GOT3 (cell line): ENCODE measurements at places on chromosomes 3 and 15.

GRCh38 chr15:28123408-28124023, 24.4 kb upstream of the OCA2 start:
- DNase-seq = no peak

DNA sequence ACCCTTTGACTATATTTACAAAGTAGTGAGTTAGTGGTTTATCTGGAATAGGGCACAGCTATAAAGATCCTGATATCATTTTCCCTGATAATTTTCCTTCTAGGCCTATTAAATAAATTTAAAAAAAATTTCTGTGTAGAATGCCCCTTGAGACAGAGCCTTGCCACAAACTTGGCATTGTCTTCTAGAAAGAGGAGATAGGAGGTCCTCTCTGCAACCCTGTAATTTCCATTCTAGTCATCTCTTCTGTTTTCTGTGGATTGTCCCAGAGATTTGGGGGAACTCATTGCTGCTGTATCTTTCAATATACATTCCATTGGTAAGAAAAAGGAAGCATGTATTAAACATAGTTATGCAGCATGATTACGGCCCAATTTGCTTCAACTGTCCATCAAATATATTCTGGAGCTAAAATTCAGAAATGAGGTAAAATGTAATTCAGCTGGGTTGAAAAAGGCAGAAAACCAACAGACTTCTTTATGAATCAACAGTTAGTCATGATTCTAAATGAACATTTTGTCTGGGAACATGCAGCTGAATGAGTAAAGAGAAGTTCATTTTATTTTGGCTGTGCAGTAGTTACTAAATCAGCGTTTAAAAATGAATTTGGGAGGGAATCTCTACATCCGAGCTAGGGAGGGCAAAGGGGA, 401.1 kb downstream of the NAALADL2 start:
- DNase-seq = no peak

DNA sequence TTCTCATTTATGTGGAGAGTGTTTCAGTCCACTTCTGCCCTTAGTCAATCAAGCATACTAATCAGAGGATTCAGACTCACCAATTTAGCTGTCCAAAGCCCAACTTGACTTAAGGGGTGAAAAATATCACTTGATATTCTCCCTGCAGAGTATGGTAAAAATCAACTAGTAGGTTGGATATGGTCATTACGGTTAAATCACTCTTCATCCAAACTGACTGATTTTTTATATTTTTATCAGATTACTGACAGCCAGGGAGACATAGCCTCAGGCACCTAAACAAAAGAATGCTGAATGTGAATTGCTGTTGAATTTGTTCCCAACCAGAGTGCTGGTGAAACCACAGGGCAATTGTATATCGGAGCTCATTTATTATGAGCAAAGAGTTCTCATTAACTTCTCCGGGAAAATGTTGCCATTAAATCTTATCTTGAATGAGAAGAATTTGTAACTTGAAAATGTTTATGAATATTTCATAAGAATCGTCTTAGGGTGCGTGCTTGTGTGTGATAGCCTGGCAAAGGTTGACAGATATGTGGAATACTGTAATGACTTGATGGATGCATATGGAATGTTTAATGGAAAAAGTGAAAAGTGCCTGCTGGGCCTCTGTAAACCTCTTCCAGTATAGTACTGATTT, 411.2 kb downstream of the NAALADL2 start:
- DNase-seq = no peak

- no peak for DNase-seq
Measured at GRCh38 chr15:38705436-38706219, 141.0 kb upstream of the RASGRP1 start.

DNA sequence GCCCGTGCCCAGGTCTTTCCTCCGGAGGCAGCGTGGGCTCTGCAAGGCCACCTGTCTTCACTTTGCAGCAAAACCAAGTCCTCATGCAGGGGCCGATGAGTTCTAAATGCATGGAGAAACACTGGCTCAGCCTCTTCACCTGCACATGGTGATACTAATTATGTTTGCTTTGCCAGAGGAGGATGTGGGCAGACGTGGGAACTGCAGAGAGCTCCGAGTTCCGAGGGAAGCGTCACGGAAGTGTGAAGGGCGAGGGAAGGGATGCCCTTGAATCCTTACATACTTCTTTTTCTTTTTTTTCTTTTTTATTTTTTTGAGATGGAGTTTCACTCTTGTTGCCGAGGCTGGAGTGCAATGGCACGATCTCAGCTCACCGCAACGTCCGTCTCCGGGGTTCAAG, 74.8 kb downstream of the GABRG3 start:
- DNase-seq = no peak

DNA sequence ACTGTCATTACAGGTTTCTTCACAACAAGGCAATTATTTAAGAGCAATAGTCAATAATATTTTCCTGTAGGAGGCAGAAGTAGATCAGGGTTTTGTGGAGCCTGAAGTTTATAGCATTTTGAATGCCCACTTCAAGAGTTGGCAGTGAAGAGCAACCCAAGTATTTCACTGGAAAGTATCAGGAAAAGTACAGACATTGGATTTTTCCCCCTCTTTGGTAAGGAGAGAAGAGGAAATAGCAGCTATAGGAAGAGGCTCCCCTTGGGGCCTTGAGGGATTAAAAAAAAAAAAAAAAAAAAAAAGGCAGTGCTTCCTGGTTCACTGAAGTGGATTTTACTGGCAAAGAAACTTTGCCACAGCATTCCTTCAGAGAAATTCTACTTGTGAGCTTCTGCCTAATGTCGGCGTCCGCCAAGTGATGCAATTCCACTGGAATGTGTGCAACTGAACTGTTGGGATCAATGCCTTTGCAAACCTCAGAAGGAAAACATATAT, 5.7 kb upstream of the CNTN6 start:
- DNase-seq = no peak

DNA sequence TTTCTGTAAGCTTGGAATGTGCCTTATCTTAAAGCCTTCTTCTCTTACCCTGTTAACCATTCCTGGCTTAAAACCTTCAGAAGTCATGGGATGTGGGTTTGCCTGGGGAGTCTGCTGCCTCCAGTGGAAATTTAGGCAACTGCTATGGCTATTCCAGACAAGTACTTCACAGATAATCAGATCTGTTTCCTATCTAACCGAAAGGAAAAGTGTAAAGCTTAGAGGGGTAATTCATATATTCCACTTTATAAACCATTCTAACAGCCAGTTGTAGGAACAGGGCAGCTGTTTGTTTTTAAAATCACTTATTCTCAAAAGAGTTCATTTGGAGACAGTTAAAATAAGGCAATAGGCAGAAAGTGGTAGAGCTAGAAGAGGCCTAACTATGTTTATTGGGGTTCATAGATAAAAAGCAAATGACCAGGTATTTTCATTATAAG, 219.9 kb downstream of the TCF12 start:
- DNase-seq = no peak

- DNase-seq = no peak
Measured at GRCh38 chr15:78564743-78565096, 600 bp upstream of the CHRNA5 start.

DNA sequence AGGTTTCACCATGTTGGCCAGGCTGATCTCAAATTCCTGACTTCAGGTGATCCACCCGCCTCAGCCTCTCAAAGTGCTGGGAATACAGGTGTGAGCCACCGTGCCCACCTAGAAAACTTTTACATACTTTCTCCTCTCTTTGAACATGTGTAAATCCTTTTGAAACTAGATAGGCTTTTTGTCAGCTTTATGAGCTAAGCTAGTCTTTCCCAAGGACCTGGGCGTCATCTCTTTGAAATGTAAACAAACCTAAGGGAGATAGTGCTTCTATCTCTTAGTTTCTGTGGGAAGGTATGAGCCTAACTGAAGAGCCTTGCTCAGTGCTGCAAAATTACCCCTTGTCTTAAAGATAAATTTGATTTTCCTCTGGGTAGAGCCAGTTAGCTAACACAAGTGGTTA, 4.8 kb downstream of the CX3CR1 start:
- DNase-seq = no peak

- DNase-seq = no peak
Measured at GRCh38 chr3:34381243-34381642, 582.8 kb downstream of the PDCD6IP start.

DNA sequence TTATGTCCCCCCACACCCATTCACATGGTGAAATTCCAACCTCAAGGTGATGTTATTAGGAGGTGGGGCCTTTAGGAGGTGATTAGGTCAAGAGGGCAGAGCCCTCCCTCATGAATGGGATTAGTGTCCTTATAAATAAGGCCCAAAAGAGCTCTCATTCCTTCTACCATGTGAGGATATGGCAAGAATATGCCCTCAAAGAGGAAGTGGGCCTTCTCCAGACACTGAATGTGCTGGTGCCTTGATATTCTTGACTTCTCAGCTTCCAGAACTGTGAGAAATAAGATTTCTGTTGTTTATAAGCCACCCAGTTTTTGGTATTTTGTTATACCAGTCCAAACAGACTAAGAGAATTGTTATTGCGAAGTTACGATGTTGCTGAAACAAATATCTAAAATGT, 94.4 kb downstream of the ANKRD28 start:
- DNase-seq = no peak

DNA sequence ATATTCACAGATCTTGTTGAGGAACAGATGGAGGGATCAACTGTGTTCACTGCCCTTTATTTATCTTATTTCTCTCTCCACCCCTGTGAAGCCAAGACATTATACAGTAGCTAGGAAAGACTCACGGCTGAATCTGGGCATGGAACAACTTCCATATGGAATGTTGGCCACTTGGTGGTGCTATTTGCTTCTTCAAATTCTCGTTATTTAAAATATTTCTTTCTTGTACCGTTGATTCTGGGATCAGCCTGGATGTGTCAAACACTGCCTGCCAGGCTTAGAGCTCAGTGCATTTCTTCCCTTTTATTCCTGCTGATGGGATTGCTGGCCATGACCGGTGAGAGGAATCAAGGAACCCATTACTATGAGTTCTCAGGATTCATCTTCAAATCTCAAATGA, 17.5 kb upstream of the GASK1A start:
- no peak for DNase-seq

- no peak for DNase-seq
Measured at GRCh38 chr15:96126859-96127258, 203.6 kb upstream of the NR2F2 start.

DNA sequence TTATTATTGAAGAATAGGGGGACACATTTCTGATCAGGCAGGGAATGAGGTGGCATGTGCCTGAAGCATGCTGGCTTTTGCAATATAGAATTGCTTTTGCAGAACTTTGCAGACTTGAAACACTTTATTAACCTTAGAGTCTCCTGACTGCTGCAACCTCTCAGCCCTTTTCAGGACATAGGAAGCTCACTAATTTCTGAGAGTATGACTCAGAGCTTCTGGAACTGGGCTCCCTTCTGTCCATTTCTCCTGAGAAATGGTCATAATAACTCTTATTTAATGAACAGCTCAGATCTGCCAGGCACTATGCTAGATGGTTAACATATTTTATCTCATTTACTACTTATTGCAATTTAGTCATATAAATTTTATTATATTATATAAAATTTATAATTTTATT, 38.6 kb upstream of the DGKG start:
- no peak for DNase-seq

DNA sequence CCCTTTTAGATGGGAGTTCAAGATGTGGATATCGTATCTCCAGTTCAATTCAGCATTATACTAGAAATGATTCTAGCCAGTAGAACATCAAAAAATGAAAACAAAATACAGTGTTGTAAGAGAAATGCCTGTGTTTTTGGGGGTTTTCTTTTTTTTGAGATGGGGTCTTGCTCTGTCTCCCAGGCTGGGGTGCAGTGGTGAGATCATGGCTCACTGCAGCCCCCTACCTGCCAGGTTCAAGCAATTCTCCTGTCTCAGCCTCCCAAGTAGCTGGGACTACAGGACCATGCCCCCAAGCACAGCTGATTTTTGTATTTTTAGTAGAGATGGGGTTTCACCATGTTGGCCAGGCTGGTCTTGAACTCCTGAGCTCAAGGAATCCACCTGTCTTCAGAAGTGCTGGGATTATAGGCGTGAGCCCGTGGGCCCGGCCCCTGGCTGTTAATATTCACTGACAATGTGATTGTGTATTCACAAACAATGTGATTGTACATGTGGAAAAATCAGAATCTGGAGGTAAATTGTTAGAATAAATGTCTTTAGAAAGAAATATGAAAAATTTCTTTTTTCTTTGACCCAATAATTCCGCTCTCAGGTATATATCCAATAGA, 59.0 kb downstream of the ARIH1 start:
- DNase-seq = no peak

DNA sequence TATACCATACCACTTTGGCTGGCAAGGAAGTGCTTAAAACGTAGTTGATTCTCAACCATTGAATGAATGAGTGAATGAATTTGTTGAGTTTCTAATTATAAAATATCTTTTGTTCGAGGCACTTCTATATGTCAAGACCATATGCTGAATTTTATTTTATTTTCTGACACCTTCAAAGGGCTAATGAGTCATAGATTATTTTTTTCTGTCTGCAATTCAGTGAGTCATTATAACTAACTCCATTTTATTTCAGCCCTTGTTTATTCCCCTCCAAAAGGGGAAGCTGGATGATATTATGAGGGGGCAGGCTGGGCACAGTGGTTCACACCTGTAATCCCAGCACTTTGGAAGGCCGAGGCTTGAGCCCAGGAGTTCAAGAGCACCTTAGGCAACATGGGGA, 142.4 kb downstream of the P2RY1 start:
- no peak for DNase-seq

- no peak for DNase-seq
Measured at GRCh38 chr3:141793476-141794260, 30.5 kb downstream of the GRK7 start.

DNA sequence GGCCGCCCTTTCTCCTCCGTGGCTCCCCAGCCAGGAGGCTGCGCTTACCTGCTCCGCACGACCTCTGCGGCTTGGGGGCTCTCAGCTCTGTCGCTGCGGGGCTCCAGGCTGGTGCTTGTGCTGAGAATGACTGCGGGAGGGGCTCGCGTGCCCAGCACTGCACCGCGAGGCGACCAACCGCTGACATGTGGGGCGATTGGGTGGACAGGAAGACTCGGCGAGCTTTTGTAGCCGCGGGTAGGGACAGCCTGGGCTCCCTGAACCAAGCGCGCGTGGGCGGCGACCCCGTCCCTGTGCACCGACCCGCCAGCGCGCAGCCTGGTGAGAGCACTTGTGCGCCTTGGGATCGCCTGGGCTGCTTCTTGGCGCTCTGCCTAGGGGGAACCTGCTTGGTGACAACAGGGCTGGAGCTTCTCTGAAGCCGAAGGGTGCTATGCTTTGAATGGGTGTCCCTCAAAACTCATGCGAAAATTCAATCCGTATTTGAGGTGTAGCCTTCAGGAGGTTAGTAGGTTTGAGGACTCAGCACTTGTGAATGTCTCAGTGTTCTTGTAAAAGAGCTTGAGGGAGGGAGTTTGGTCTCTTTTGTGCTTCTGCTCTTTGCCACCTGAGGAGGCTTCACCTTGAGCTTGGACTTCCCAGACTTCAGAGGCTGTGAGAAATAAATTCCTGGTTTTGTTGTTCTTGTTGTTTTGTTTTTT, 50.4 kb downstream of the IL12A start:
- no peak for DNase-seq

GRCh38 chr3:188006726-188007393, 147.1 kb upstream of the LPP start:
- no peak for DNase-seq
